ENCODE measurements at places on chromosomes 1 and 21.

GRCh38 chr1:119472080-119472818, 34.8 kb upstream of the HSD3B1 start:
- DNase-seq, result no peak

- DNase-seq, result no peak
These were observed 3.5 kb downstream of the MYCL start for GRCh38 chr1:39898191-39898590.

- DNase-seq, result no peak
These were observed 15.9 kb upstream of the POGZ start for GRCh38 chr1:151475175-151475574.

GRCh38 chr1:245301921-245302320, 147.1 kb downstream of the KIF26B start:
- DNase-seq, result no peak

- no peak for DNase-seq
These were observed 59.9 kb downstream of the ADSS2 start for GRCh38 chr1:244391761-244392160.

DNA sequence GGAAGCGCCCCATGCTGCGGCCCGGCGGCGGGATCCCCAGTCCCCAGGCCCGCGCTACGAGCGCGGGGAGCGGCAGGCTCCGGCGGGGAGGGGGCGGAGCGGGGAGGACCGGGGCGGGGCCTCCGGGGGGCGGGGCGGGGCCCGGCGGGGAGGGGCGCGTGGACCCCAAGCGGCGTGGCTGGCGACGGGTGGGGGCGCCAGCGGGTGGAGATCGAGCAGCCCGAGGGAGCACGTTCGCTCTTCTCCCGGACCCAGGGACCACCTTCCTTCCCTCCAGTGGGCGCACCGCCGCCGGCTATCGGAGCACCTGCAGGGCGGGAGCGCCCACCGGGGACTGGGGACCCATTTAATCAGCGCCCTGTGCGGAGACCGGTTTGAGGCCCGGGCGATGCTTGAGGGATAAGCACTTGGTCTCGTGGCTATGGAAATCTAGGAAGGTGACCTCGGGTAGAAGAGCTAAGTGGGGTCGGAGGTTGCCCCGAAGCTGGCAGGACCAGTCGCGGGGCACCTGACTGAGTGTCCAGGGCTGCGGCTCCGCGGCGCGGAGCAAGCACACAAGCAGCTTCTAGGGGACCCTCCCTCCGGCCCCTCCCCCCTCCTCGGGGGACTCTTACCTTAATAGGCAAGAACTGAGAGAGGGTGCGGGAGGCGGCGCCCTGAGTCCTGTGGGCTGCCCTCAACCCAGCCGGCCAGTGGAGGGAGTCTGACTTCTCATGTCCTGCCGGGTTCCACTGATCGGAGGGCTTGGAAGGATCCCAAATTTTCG, at the start of gene TSPAN2:
Gene TSPAN2 (minus strand): TSS at position 84 of the 766 bp plus-strand sequence. CDS start 71 bp downstream, at position 13.
- DNase-seq, result no peak

DNA sequence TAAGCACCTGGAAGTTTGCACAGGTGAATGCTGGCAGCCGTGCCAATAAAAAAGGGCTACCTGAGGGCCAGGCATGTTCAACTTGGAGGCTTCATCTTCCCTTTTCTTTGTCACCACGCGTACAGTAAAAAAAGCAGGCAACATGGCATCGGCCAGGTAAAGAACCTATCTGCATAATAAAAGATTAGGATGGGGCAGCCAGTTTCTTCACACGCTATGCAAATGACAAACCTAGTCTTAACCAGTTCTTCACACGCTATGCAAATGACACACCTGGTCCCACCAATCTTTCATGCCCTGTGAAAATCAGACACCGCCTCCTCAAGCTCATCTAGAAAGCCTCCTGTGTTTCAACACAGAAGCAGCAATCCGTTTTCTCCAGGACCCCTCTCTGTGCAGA, 413.4 kb downstream of the HLX start:
- no peak for DNase-seq

- no peak for DNase-seq
These were observed 21.3 kb downstream of the ATPAF1 start for GRCh38 chr1:46646844-46647243.

- no peak for DNase-seq
These were observed 30.2 kb downstream of the RUNX3 start for GRCh38 chr1:24899581-24900485.

GRCh38 chr1:42759114-42759513, 7.7 kb downstream of the P3H1 start:
- no peak for DNase-seq

- no peak for DNase-seq
These were observed 8.3 kb downstream of the TNR start for GRCh38 chr1:175735144-175735543.

DNA sequence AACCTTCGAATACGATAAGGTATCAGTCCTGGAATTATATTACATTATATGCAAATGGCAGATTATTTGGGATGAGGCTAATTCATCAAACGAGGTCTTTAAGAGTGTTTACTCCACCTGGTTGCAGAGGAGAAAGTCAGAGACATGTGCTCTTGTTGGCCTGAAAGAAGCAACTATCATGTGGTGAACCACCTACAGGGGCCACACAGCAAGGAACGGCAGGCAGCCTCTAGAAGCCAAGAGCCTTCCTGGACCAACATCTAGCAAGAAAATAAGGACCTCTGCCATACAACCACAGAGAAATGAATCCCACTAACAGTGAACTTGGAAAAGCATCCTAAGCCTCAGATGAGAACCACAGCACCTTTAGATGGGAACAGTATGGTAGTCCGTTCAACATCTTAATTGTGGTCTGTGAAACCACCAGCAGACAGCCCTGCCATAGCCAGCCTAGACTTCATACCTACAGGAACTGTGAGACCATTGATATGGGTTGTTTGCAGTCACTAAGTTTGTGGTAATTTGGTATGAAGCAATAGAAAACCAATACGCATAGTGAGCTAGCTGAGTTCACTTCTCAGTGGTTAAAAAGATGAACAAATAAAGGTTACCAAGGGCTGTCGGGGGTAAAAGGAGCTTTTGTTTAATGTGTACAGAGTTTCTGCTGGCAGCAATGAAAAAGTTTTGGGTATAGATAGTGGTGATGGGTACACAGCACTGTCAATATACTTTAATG, 345.7 kb upstream of the RUNX1 start:
- DNase-seq, result no peak

- DNase-seq, result no peak
These were observed 3.3 kb upstream of the OLIG2 start for GRCh38 chr21:33022489-33022827.

- DNase-seq, result no peak
These were observed 52.7 kb downstream of the TRMT1L start for GRCh38 chr1:185104083-185104482.

DNA sequence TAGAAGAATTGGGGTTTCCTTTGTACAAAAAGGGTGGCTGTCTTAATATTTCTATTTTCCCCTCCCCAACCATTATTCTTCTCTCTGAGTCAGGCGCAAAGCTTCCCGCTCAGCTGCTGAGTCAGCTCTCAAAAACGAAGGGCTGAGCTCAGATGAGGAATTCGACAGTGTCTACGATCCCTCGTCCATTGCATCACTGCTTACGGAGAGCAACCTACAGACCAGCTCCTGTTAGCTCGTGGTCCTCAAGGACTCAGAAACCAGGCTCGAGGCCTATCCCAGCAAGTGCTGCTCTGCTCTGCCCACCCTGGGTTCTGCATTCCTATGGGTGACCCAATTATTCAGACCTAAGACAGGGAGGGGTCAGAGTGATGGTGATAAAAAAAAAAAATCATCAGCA, 3.0 kb upstream of the TUFT1 start:
- DNase-seq, result no peak

- no peak for DNase-seq
These were observed 548.8 kb upstream of the PKN2 start for GRCh38 chr1:88134983-88135921.

GRCh38 chr1:154992721-154993571, 440 bp upstream of the LENEP start:
- no peak for DNase-seq

GRCh38 chr1:112807999-112808398, 92.9 kb upstream of the PPM1J start:
- no peak for DNase-seq

GRCh38 chr1:15120251-15120945, 33.1 kb upstream of the TMEM51 start:
- DNase-seq, result no peak

DNA sequence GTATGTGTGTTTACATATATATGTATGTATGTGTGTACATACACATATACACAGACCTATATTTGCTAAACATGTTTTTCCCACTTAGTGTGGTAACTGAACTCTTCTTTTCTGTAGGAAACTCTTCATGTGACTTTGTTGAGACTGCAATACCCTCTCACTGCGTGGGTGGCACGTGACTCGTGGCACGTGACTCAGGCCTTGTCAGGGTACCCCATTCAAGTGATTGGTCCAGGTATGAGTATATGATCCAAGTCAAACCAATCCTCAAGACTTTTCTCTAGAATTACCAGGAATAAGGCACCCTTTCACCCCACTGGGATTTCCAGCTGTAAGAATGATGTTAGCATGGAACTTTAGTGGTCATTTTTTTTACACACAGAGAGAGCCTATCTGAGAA, 149.2 kb upstream of the KCNK2 start:
- DNase-seq, result no peak

DNA sequence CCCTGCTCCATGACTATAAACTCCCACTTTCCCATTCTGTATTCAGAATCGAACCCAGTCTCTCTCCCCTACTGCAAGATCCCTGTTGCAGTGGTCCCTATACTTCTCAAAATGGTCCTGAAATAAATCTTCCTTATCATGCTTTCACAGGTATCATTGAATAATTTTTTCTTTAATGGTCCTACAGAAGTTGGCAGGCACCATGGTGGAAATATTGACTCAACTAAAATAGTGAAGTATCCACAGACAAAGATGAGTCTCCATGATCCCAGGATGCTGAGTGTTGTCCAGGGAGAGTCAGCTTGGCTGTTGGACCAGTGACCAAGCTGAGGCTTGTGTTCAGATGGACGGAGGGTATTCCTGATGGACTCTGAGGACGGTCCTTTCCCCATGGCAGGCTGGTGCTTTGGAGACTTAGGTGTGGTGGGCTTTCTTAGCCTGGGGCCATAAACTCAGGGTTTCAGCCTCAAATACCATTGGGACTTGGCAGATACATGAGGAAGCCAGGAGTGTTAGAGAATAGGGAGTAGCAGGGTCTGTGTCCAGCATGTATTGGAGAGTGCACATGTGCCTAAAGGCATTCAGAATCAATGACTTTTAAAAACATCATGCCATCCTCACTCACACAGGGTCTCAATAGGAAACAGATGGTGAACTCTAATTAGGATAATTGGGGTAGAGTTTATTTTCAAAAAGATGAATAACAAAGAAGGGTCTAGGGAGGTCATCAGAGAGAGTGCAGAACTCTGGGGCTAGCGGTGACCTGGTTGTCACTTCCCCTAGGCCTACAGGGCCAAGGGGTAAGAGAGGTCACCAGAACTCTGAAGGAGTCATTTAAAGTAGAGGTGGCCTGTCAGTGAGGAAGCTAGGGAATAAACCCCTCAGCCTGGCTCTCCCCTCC, 19.8 kb downstream of the TINAGL1 start:
- DNase-seq, result no peak

DNA sequence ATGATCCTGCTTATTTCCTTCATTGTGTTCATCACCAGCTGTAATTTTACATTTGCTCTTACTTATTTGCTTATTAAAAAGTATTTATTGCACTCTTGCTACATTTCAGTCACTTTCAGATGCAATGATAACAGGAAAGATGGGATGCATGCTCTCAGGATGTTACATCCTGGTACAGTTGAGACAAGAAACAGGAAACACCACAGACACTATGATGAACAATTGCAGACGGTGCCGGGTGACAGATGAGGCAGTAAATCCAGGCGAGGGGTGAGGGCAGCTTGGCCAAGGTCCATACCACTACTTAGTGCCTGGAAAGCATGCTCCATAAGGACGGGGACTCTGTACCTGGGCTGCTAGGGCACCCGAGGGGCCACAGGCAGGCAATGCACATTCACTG, 156.6 kb upstream of the RAB4A start:
- no peak for DNase-seq

GRCh38 chr1:97143236-97143882, 421.8 kb downstream of the PTBP2 start:
- no peak for DNase-seq

GRCh38 chr1:89085781-89086180, 20.8 kb upstream of the GBP1 start:
- DNase-seq, result no peak

- DNase-seq, result no peak
These were observed 62.7 kb downstream of the CAPN2 start for GRCh38 chr1:223775054-223775453.

DNA sequence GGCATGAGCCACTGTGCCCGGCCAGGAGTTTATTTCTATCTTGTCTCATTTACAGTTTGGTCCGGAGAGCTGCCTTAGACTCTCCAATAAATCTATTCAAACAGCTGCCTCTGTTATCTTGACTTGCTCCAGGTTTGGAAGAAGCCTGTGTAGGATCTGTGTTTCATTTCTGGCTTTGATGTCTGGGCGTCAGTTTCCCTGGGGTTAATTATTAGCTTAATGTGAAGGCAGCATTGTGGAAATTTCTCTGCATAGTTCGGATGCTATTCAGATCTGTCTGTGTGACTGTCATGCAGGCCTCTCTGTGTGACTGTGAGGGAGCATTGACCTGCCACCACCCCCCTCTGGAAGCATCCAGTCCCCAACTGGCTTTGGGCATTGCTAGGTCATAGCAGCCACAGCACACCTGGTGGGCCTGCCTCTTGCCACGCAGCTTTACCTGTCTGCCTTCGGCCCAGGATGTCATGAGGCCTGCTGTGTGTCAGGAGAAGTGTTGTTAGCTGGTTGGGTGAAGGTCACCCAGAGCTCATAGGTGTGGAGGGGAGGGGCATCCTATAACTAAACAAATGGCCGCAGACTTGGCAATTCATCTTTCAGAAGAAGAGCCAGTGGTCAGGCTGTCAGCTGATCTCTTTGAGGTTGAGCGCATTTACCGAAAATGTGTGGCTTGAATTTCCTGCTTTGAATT, 9.8 kb downstream of the IFNGR2 start:
- no peak for DNase-seq

DNA sequence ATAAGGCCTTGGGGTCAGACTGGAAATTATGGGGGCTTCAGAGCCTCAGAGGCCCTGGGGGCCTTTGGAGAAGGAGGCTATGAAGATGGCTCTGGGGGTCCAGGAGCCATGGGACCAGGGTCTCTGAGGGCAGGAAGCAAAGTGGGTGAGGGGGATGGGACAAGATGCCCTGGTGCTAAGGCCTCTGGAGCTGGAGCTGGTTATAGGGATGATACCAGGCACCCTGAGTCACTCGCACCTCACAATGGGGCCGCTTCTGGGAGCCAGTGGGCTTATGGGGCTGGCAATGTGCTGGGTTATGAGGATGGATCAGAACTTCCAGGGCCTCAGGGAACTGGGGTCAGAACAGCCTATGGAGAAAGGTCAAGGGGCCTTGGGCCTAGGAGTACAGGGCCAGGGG, 17.6 kb downstream of the IGFN1 start:
- no peak for DNase-seq

- DNase-seq, result no peak
These were observed 88.1 kb upstream of the LRRC8D start for GRCh38 chr1:89732643-89733222.
